Smooth muscle cell of trachea (primary cell): ENCODE measurements at places on chromosomes 1 and 21. TPM values are rescaled to one million over a fixed set of nuclear protein-coding genes. Genes with fewer than 3 reads are reported as not detected.

The PGLYRP3 gene
- total RNA-seq = not detected in 2 replicates

The ICOSLG gene
- total RNA-seq = under 0.01 and 0.17 TPM in 2 replicates

The OR2L13 gene
- total RNA-seq = not detected in 2 replicates

The PLA2G2F gene
- total RNA-seq = not detected in 2 replicates

The CDA gene
- total RNA-seq = 1.2 and 1.3 TPM in 2 replicates

The LRRC38 gene
- not detected in 2 replicates for total RNA-seq

The MYBPH gene
- 0.15 and 2.2 TPM in 2 replicates for total RNA-seq

The TNFSF4 gene
- 0.87 and 1.2 TPM in 2 replicates for total RNA-seq

The S100B gene
- total RNA-seq = 0.29 TPM in 1 of 2 replicates, not detected in the other

The LIN28A gene
- total RNA-seq = not detected in 2 replicates

The RGS7 gene
- 1.9 and 2.5 TPM in 2 replicates for total RNA-seq

The TNFRSF9 gene
- 0.17 TPM in 1 of 2 replicates, not detected in the other for total RNA-seq

The FAAH gene
- total RNA-seq = 0.15 and 1.8 TPM in 2 replicates

The INPP5B gene
- total RNA-seq = 39.0 and 41.4 TPM in 2 replicates

The TRPM2 gene
- under 0.01 TPM in 1 of 2 replicates, not detected in the other for total RNA-seq

The S100A7A gene
- total RNA-seq = not detected in 2 replicates

The EFNA3 gene
- 0.29 and 1.3 TPM in 2 replicates for total RNA-seq

The SH2D1B gene
- not detected in 2 replicates for total RNA-seq
